CD4-positive, alpha-beta T cell treated with Interleukin-12 subunit alpha and Interleukin-12 subunit beta, for 1 hour (primary cell): ENCODE measurements at places on chromosomes 5 and 9.
A peak's percentile ranks its signal among the peaks of the same experiment; 100 is the strongest.

DNA sequence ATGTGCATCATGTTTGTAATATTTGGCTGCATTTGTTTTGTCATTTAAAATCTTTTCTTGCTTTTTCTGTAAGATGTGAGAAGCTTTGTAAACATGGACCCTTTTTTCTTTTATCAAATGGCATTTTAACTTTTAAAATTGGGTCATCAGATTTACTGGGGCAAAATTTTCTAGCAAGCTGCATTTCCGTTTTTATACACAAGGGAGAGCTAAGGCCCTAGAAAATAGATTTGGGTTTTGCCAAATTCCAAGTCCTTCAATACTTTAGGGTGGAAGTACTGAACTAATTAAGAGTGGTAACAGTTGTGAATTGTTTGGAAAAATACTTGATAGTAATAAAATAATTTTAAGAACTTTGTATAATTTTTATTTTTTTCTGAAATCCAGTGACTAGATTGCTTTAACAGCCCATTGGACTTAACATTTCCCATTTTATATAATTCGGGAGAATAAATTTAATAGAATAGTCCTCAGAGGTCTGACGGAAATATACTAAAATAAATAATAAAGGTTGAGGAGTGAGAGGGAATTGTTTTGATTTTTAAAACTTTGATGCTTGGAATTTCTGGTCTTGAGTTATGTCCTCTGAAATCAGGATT, 117.4 kb downstream of the SMARCA2 start:
- DNase-seq, result peak; percentile 24

GRCh38 chr5:6201631-6202030, 176.7 kb downstream of the MED10 start:
- no peak for DNase-seq

- DNase-seq, result no peak
Measured at GRCh38 chr5:120926471-120926870, 462.4 kb downstream of the PRR16 start.

- DNase-seq, result no peak
Measured at GRCh38 chr5:168941901-168942300, 359.0 kb downstream of the SLIT3 start.

- DNase-seq, result no peak
Measured at GRCh38 chr9:109843641-109844040, 63.6 kb downstream of the PALM2AKAP2 start.

DNA sequence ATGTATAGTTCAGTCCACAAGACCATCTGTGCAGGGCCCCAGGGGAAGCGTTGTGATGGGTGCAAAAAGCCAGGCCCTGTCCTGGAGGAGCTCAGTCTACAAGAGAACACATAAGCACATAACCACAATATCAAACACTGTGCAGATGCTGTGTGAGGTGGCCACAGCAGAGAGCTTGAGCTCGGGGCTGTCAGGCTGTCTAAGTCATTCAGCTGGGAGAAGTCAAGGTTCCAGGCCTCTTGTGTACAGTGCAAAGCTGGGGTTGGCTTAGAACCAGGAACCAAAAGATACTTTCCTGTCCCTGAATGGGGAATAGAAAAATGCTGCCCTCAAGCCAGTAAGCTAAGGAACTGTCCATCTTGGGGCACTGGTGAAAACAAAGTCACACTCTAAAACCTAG, 75.0 kb downstream of the PRDM6 start:
- no peak for DNase-seq

GRCh38 chr5:171755354-171755821, 30.2 kb upstream of the SMIM23 start:
- DNase-seq, result no peak

- no peak for DNase-seq
Measured at GRCh38 chr9:135388530-135388929, 91.1 kb upstream of the PPP1R26 start.

DNA sequence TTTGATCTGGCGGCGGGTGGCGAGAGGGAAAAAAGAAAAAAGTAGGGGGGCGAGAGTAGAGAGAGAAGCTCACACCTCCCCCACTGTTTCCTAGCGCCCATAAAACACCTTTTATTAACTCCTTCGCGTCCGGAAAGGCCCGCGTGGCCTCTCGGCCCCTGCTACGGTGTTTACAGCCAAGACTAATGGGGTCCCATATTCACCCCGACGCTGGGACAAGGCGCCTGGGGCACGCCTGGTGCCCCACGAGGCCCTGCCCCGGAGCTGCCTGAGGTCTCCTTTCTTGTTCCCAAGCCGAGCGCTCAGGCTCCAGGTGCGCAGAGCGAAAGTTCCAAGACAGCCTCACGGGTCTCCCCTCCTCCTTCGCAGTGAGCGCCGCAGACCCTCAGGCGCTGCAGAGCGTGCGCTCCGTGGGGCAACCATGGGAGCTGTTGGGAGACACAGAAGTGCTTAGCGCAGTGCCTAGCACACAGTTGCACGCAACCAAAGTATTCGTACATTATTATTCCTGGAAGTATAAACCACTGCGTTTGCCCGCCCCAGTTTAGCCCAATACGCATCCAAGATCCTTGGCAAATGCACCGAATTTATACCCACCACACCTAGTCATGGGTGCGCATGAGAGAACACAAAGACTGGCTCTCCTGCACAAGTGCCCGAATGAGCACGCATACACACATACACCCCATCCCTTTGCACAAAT, 4.3 kb downstream of the HAND1 start:
- DNase-seq, result no peak

DNA sequence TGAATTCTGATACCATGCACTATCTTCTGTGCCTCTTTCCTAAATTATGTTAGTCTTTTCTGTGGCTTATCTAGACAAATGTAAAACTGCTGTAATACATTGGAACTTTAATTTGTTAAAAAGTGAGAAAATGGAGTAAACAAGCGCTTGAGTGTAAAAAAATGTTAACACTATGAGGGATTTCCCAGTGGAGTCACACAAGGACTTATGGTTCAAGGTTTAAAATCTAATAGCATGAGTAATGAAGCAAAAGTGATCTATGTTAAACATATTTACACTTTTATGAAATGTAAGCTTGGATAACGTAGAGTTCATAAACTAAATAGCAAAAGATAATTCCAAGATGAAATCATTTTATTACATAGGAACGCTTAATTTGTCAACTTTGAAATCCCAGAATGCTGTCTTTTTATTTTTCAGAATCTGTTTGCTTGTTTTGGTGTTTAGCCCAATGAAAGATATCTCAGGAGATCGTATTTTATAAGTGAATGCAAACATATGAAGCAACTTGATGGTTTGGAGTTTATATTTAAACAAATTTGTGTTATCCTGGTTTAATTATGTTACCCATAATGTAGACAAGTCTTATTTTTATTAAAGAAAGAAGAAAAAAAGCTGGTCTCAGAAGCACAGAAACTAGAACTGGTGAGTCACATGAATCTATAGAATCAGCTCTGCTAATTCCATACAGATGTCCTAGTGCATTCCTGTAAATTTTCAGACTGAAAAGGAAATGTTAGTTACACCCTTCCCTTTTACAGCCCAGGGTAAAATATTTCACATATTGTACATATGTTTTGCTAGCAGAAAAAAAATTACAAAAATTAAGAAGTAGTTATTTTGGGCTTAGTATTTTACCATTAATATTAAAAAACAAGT, 34.2 kb upstream of the FBN2 start:
- DNase-seq, result no peak

GRCh38 chr5:158639881-158640592, 459.7 kb downstream of the EBF1 start:
- no peak for DNase-seq

- no peak for DNase-seq
Measured at GRCh38 chr9:78280982-78281668, 15.8 kb upstream of the PSAT1 start.

DNA sequence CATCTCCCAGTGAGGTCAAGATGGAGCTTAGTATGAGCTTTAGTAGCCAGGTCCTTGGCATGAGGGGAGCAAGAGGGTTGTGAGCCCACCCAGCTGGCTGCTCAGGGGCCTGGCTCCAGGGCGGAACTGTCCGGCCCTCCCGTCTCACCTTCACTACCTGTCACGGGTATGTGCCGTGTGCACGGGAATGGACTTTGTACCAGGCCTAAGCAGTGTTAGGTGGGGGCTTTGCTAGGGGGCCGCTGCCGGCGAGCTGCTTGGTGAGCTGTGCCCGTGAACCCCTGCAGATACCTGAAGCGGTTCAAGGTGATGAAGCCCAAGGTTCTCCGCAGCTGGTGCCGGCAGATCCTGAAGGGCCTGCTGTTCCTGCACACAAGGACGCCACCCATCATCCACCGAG, 46.7 kb downstream of the WNK2 start:
- no peak for DNase-seq

- DNase-seq, result peak; percentile 67
Measured at GRCh38 chr5:169581580-169582227, 1.9 kb upstream of the SPDL1 start.

- DNase-seq, result no peak
Measured at GRCh38 chr5:77171141-77171910, 39.2 kb upstream of the PDE8B start.

DNA sequence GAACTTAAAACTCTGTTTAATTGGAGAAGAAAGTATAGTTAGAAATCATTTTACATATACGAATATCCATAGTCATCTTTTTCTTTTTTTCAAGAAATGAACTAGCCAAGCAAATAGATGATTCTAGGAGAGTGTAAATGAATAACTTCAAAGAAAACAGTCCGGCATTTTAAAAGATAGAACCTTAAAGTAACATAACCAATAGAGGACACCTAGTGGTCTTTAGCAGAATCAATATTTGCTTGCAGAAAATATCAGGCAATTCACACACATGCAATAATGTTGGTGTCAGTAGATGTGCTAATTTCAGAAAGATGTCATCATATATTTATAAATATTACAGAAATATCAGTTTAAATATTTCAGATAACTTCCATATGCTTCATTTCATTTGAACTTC, 57.1 kb downstream of the HCN1 start:
- no peak for DNase-seq

GRCh38 chr5:93058309-93058708, 522.7 kb downstream of the NR2F1-AS1 start:
- DNase-seq, result no peak

DNA sequence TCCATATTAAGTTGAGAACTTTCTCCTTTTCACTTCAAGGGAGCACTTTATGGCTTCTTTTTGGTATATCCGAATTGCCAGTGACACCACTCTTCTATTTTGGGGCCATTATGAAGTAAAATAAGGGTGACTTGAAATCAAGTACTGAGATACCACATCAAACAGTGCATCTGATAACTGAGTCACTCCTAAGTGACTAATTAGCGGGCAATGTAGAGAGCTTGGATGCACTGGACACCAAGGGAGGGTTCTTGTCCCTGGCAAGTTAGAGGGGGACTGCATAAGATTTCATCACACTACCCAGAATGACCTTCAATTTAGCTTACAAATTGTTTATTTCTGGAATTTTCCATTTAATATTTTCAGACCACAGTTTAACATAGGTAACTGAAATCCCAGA, 813.9 kb upstream of the CDH10 start:
- DNase-seq, result no peak

DNA sequence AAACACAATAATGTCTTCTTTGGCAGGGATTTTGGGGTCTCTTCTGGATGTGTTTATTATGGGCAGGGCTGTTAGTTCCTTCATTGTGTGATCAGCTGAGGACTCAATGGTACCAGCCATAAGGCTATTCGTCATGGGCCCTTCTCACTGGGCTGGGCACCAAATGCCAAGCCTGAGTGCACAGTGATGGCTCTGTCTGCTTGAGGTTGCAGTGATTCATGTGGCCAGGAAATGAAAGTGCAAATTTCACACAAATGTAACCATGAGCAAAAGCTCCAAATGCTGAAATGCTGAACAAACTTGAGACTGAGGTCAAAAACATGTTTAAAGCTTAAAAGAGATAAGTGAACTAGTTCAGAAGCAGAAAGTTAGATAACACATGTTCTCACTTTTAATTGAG, 191.0 kb downstream of the TARS1 start:
- no peak for DNase-seq

- DNase-seq, result no peak
Measured at GRCh38 chr5:92565673-92566072, 1015.3 kb downstream of the NR2F1-AS1 start.
